Renal cortical epithelial cell (primary cell): ENCODE measurements at places on chromosomes 1 and 21. TPM values are rescaled to one million over a fixed set of nuclear protein-coding genes. Genes with fewer than 3 reads are reported as not detected.

FCRL1 gene
- not detected in 2 replicates for total RNA-seq

KPRP gene
- not detected in 2 replicates for total RNA-seq

PACC1 gene
- total RNA-seq, result 9.7 and 21.2 TPM in 2 replicates

DMBX1 gene
- total RNA-seq, result not detected in 2 replicates

HPDL gene
- total RNA-seq, result 0.30 and 0.52 TPM in 2 replicates

AMY2A gene
- total RNA-seq, result not detected in 2 replicates

PGLYRP3 gene
- not detected in 2 replicates for total RNA-seq

NKAIN1 gene
- total RNA-seq, result 0.10 TPM in 1 of 2 replicates, not detected in the other

PRRX1 gene
- total RNA-seq, result not detected in 2 replicates

GNPAT gene
- total RNA-seq, result 51.7 and 60.3 TPM in 2 replicates

SHE gene
- total RNA-seq, result 0.17 and 0.35 TPM in 2 replicates

OLIG2 gene
- total RNA-seq, result not detected in 2 replicates
